Sigmoid colon (tissue), 7 donors: ENCODE measurements at places on chromosomes 11 and 22. TPM values are rescaled to one million over a fixed set of nuclear protein-coding genes. Genes with fewer than 3 reads are reported as not detected.

Gene MPEG1
- polyA plus RNA-seq = 9.6 TPM

Gene FBLN1
- polyA plus RNA-seq = 9.0 TPM

Gene MLC1
- polyA plus RNA-seq = 0.23 TPM

Gene HORMAD2
- polyA plus RNA-seq = not detected

Gene CSF2RB
- polyA plus RNA-seq = 3.7 TPM

Gene NUP98
- 14.4 TPM for polyA plus RNA-seq

Gene C11orf21
- polyA plus RNA-seq = not detected

Gene RAB3IL1
- polyA plus RNA-seq = 21.6 TPM

Gene MPZL3
- polyA plus RNA-seq = 2.4 TPM

Gene SGSM1
- polyA plus RNA-seq = 0.60 TPM

Gene GNG3
- 2.7 TPM for polyA plus RNA-seq
